HFFc6 (cell line): ENCODE measurements at places on chromosomes 5 and 9. TPM values are rescaled to one million over a fixed set of nuclear protein-coding genes. Genes with fewer than 3 reads are reported as not detected.

OBP2B gene
- total RNA-seq: not detected in 3 replicates

PDE6A gene
- not detected in 3 replicates for total RNA-seq

DNA sequence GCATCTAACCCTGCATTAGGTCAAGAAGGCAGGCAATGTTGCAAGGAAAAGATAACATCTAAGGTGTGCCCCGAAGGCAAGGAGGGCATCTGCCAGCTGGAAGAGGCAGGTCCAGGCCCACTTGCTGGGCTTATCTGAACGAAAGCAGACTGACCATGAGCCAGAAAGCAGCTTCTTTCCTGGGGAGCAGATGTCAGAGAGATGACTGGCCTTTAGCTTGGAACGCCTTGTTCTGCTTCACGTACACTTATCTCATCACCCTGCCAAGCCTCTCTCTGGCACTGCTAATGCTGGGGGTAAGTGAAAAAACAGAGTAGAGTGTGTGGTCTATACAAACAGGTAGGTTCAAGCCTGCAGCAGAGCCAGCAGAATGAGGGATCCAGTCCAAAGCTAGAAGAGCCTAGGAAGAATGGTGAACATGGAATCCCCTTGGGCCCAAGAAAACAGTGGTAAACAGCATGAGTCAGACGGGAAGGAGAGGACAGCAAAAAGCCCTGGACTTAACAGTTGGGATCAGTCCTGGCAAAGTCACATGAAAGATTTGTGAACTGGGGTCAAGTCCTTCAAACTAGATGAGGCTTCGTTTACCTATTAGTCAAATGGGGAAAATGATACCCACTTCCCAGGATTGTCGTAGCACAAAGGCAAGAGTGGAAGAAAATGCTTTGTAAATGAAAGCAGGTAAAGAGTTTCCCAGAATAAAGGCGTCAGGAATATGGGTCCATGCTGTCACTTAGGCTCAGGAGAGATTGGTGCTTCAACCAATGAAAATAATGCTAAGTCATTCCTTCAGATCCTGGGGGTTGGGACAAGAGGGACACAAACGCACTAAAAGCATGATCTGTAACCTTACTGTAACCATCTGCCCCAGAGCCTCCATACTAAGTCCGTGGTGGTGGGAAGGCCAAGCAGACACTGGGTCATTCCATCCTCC is 200.9 kb downstream of the SLIT3 start:
- DNase-seq: no peak
- H3K4me1 ChIP-seq: peaks cover 32% of the 10 kb centered on the region
- H3K27me3 ChIP-seq: peaks cover 3% of the 10 kb centered on the region; the same call in 1 of the 2 replicates
- H3K27ac ChIP-seq: no peak overlapping the region

DNA sequence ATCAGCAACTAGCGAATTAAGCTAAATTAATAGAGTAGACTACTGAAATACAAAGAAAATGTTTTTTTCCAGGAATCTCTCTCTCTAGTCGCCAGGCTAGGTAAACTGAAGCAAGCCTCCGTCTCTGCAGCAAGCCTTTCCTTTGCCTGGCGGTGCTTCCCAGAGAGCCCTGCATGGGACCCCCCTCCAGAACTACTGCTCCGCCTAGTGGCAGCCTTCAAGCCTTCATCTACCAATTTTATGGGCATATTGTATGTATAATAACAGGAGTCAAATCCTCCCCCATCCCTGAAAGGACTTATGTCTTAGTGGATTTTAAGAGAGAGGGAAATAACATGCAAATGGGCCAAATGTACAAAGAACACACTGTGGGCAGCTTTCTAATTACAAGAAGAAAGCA is 241.9 kb downstream of the SAXO1 start:
- no peak for DNase-seq
- H3K27ac ChIP-seq: no peak overlapping the region
- H3K4me3 ChIP-seq: no peak overlapping the region
- no peaks in the 10 kb centered on the region; the same call in 1 of the 2 replicates for H3K27me3 ChIP-seq
- H3K4me1 ChIP-seq: peaks cover 24% of the 10 kb centered on the region
- H3K36me3 ChIP-seq: no peaks in the 10 kb centered on the region; the same call in 1 of the 2 replicates

DNA sequence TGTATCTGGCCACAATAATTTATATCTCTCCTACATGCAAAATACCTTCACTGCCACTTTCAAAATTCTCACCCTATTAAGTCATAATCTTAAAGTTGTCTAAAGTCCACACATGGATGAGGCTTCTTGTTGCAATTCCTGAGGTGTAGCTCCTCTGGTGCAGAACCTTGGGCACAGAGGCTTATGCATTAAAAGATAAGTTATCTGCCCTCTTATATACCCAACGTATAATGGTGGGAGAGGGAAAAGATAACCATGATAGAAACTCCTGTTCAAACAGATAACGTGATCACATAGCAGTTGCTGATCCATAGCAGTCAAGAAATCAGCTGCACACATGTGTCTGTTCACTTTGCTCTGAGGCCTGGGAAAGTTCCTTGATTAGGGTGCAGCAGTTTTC is 1767.0 kb downstream of the MAT2B start:
- H3K4me3 ChIP-seq: no peak overlapping the region
- DNase-seq: no peak
- H3K27me3 ChIP-seq: no peaks in the 10 kb centered on the region
- H3K4me1 ChIP-seq: no peaks in the 10 kb centered on the region
- no peaks in the 10 kb centered on the region for H3K36me3 ChIP-seq
- H3K27ac ChIP-seq: no peak overlapping the region

GRCh38 chr5:79976759-79977515 is 14.1 kb downstream of the MTX3 start:
- no peak for DNase-seq
- no peak overlapping the region for H3K27ac ChIP-seq
- peaks cover 39% of the 10 kb centered on the region for H3K36me3 ChIP-seq
- H3K4me3 ChIP-seq: no peak overlapping the region

GRCh38 chr9:98020476-98021145 is 35.9 kb upstream of the NANS start:
- no peak overlapping the region for H3K27ac ChIP-seq
- peaks cover 28% of the 10 kb centered on the region for H3K36me3 ChIP-seq
- no peaks in the 10 kb centered on the region for H3K27me3 ChIP-seq
- no peak overlapping the region for H3K4me3 ChIP-seq
